Right ventricle myocardium superior (tissue), 1 donor: ENCODE measurements at places on chromosomes 1 and 21.
A peak's percentile ranks its signal among the peaks of the same experiment; 100 is the strongest.

GRCh38 chr21:36692835-36693488, 6.0 kb upstream of the SIM2 start:
- DNase-seq = no peak

GRCh38 chr1:16903458-16903796, 7.6 kb downstream of the RNU1-2 start:
- DNase-seq = no peak

GRCh38 chr21:44354775-44355771, 1.7 kb downstream of the TRPM2 start:
- DNase-seq = no peak

DNA sequence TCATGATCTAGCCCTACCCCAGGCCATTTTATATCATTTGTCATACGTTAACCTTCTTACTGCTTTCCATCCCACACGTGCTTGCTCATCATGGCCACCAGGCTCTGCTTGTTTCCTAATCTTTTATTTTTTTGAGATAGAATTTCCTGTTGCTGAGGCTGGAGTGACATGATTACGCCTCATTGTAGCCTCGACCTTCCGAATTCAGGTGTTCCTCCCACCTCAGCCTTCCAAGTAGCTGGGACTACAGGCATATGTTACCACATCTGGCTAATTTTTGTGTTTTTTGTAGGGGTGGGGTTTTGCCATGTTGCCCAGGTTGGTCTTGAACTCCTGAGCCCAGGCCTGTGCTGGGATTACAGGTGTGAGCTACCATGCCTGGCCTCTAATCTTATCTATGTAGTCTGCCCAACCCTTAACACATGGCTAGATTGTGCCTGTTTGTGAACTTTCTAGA, 3.3 kb downstream of the UAP1 start:
- DNase-seq = no peak

GRCh38 chr1:15965228-15965767, 10.6 kb downstream of the ZBTB17 start:
- no peak for DNase-seq

GRCh38 chr1:233294913-233295236, 650 bp downstream of the PCNX2 start:
- DNase-seq = no peak

DNA sequence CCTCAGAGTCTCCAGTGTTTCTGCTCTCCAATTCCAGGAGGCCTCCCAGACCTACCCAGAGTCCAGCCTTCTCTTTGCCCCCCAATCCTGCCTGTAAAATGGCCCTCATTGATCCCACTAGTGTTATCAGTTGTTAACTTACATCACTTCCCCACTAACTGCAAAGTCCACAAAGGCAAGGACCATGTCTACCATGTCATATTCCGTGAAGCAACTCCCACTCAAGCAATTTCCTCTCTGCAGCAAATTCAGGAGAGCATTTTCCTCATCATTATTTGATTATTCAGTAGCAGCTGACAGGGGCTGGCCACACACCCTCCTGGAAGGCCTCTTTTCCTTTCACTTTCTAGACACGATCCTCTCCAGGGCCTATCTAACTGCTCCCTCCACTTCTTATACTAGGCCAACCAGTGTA, 153.5 kb downstream of the RERE start:
- no peak for DNase-seq

DNA sequence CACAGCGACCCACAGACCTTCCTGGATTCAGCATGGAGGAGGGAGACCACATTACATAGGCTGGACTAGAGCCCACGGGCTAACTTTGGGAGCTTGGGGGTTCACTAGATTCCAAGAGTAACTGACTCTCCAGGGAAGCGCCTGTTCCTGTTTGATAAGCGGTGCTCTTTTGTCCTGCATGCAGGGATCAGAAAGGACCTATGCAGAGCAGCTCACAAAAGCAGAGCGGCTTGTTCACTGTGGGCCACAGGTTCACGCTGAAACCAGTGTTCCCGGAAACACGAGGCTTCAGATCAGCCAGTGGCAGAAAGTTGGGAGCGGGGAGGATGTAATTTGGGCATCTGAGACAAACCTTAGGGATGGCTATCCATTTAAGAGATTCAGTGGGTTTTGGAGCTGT, 403.9 kb downstream of the PCP4 start:
- no peak for DNase-seq

DNA sequence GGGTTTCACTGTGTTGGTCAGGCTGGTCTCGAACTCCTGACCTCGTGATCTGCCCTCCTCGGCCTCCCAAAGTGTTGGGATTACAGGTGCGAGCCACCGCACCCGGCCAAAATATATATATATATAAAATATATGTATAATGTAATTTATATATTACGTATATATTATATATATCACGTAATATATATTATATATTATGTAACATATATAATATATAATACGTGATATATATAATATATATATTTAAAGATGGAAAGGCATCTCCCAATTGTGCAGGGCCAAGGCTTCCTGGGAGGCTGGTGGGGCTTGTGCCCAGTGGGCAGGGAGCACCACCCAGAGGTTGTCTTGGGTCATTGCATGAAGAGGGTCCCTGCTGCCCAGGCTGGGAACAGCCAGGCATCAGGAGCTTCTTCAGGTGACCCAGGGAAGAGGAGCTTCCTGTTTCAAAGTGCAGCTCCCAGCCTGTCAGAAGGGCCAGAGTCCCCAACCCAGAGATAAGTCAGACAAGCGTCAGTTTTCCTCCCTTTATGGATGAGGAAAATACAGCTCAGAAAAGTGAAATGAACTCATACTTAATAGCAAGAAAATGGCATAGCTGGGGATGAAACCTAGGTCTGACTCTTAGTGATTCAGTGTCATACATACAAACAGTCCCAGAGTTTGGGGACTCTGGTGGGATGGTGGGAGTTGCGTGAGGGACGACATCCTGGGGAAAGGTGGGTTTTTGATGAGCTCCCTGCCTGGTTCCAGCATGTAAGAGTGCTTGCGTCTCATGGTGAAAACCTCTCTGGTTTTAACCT, 12.0 kb downstream of the UBE2Q1 start:
- DNase-seq = peak; percentile 67

- DNase-seq = no peak
These were observed 106.2 kb downstream of the NIBAN1 start for GRCh38 chr1:184867866-184868689.

DNA sequence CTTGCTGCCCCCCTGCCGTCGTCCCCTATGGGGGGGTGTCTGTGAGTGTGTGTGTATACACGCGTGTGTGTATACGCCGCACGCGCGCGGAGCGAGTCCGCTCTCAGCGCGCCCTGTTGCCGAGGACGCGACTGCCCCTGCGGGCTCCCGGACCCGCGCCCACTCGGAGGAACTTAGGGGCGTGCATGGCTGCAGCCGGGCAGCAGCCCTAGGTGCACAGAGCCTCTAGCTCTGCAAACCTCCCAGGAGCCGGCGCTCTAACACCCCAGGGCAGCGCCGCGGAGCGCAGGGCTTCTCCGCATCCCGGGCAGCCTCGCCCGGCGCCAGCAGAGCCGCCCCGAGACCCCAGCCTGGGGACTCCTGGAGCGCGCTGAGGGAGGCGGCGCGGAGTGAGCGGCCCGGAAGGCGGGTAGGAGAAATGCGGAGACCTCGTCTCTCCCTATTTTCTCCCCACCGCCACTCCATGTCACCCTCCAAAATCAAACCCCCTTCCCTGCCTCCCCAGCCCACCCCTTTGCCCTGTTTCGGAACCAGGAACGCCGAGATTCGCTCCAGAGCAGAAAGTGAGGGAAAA, 574 bp downstream of the ITPKB start:
- peak; percentile 59 for DNase-seq

- no peak for DNase-seq
These were observed 73.7 kb downstream of the LRRC8C start for GRCh38 chr1:89706700-89707012.
